Activated CD4-positive, alpha-beta memory T cell treated with anti-CD3 and anti-CD28 coated beads for 36 hours (primary cell): ENCODE measurements at places on chromosomes 3 and 15.

GRCh38 chr3:190155752-190156151 is 35.1 kb upstream of the P3H2 start:
- DNase-seq = no peak

GRCh38 chr15:78628227-78628626 is 7.4 kb upstream of the CHRNA3 start:
- DNase-seq = no peak

GRCh38 chr3:145776782-145777408 is 384.1 kb downstream of the PLOD2 start:
- DNase-seq = peak; percentile 10

GRCh38 chr15:31259562-31260252 is 66.9 kb upstream of the KLF13 start:
- DNase-seq = no peak

GRCh38 chr15:69172847-69173246 is 12.4 kb downstream of the GLCE start:
- no peak for DNase-seq

- no peak for DNase-seq
Measured at GRCh38 chr3:170278627-170279026, 56.4 kb downstream of the PRKCI start.

- no peak for DNase-seq
Measured at GRCh38 chr15:64833690-64834089, 8.0 kb upstream of the PLEKHO2 start.

GRCh38 chr3:14880447-14881106 is 61.8 kb downstream of the FGD5 start:
- no peak for DNase-seq

- DNase-seq = no peak
Measured at GRCh38 chr3:52554026-52554755, 17.8 kb downstream of the UQCC5 start.
